ENCODE measurements at places on chromosomes 7 and 10.

- no peak for DNase-seq
Measured at GRCh38 chr10:88557658-88558057, 25.5 kb downstream of the RNLS start.

DNA sequence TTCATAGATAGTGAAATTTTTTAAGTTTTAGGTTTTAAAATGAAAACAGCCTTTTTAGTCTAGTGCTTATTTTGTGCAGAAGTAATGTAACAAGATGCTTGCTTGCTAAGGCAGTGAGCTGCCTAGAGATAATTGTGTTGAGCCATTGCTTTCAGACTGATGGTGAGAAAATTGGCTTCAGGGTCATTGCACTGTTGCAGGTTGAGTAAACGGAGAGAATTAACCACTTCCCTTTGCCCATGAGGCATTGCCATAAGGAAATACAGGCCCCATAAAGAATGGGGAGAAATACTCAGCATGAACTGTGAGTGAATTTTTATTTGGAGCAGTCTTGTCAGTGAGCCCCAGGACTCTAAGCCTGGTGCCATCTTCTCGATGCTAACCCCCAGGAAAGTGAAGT, 140.5 kb downstream of the LRRC4 start:
- no peak for DNase-seq

- no peak for DNase-seq
Measured at GRCh38 chr7:65325793-65326432, 47.7 kb upstream of the ZNF92 start.

- no peak for DNase-seq
Measured at GRCh38 chr10:129372172-129372571, 94.9 kb upstream of the MGMT start.

DNA sequence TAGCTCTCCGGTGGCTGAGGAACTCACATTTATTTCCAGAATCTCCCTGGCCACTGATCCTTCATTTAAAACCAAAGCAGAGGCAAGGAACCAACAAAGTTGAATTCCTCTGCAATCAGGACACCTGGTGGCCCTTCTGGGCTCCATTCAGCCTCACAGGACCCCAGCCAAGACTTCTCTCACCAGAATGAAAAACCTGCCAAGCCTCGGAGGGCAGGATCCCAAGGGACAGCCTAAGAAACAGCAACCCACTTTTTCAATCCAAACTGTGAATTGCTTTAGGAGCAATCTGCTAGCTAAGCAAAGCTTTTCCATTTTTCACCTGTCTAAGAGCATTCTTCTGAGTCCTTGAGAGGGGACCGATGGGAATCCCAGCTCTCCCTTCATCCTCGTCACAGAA, 34.6 kb downstream of the OAT start:
- no peak for DNase-seq

All from NCI-H187 (cell line).